Karpas-422 (cell line): ENCODE measurements at places on chromosomes 2 and 18. TPM values are rescaled to one million over a fixed set of nuclear protein-coding genes. Genes with fewer than 3 reads are reported as not detected.
A peak's percentile ranks its signal among the peaks of the same experiment; 100 is the strongest.

Gene FBLN7
- total RNA-seq = 0.07 TPM in 2 replicates

DNA sequence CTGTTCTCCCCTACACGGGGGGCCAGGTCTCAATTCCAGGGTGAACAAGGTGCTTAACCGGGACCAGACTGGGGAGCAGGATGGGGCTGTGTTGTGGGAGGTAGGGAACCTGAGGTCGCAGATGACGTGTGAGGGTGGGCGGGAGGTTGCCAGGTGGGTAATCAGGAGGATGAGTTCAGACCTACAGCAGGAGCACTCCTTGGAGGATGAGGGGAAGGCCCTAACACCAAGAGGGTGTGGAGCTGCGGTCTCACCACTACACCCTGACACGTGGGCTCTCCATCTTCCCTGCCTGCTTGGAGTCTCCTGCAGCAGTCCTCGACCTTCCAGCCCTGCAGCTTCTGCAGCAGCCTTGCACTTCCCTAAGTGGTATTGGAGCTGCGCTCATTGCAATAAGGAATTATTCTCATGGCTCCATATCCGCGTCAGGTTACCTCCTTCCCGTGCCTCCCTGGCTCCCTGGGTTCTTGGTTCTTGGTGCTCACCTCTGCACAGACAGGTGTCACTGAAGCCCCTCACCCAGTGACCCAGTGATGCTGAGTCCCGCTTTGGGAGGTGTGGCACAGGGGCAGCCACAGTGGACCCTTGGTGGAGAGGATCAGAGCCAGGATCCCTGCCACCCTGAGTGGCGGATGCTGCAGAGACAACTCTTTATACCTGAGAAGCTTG lies 15.5 kb downstream of the SH3BP4 start:
- no peak overlapping the region for H3K27ac ChIP-seq
- H3K36me3 ChIP-seq = no peaks in the 10 kb centered on the region
- no peaks in the 10 kb centered on the region for H3K4me1 ChIP-seq
- no peaks in the 10 kb centered on the region for H3K27me3 ChIP-seq
- DNase-seq = no peak

GRCh38 chr2:47833516-47833968 lies 50.6 kb downstream of the MSH6 start:
- H3K27ac ChIP-seq = peak overlapping the region; percentile 55
- no peaks in the 10 kb centered on the region for H3K27me3 ChIP-seq
- peaks cover 19% of the 10 kb centered on the region for H3K4me1 ChIP-seq
- H3K4me3 ChIP-seq = no peak overlapping the region
- peaks cover 72% of the 10 kb centered on the region for H3K36me3 ChIP-seq
- peak; percentile 74 for DNase-seq

DNA sequence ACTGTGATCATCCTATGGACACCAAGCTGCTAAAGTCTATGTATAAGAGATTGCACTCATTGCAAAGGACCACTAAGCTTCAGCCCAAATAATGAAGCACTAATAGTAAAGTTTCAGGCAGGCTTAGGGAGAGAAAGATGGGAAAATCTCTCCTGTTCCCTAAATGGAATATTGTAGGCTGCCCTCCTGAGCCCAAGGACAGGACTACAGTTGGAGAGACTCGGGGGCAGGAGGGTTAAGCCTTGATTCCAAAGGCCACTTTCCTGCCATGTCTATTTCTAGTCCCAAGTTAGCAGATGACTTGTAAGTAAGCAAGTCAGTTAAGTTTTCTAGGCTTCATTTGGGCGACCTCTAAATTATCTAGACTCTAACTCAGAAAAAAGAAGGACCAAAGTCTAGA lies 9.0 kb downstream of the TMEM247 start:
- H3K27ac ChIP-seq = no peak overlapping the region
- H3K4me1 ChIP-seq = peaks cover 32% of the 10 kb centered on the region
- no peaks in the 10 kb centered on the region for H3K36me3 ChIP-seq
- H3K27me3 ChIP-seq = no peaks in the 10 kb centered on the region

GRCh38 chr2:149221002-149221401 lies 109.4 kb upstream of the LYPD6 start:
- DNase-seq = no peak
- H3K27ac ChIP-seq = no peak overlapping the region
- no peaks in the 10 kb centered on the region for H3K36me3 ChIP-seq
- no peak overlapping the region for H3K4me3 ChIP-seq
- no peaks in the 10 kb centered on the region for H3K4me1 ChIP-seq

DNA sequence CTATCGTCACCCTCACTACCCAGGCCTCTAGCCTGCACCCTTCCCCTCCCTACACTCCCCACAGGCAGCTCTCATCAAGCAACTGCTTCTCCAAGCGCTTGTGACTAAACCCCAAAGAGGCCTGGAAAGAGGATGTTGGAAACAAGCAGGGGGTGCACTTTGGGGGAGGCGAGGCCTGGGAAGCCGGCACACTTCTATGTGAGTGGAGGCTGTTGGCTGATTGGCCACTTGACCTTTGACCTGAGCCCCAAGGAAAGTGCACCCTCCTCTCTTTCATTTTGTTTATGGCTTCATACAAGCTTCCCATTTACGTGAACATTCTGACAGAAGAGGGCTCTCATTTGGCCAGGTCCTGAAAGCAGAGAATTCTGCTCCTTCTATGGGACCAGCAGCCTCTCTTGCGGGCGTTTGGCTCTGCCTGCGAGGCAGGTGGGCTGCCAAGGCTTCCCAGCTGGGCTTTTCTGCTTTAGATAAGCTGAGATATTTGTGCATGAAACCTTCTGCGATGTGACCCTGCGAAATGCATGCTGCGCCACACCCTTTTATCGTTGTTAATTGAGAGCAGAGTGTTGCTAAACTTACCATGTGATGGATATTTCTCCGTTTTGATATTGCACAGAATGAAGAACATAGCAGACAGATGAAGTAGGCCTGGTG lies 134.8 kb upstream of the NCK2 start:
- no peaks in the 10 kb centered on the region for H3K4me1 ChIP-seq
- H3K36me3 ChIP-seq = no peaks in the 10 kb centered on the region
- no peaks in the 10 kb centered on the region for H3K27me3 ChIP-seq
- H3K27ac ChIP-seq = no peak overlapping the region
